Naive thymus-derived CD4-positive, alpha-beta T cell (primary cell): ENCODE measurements at places on chromosomes 11 and 22.

DNA sequence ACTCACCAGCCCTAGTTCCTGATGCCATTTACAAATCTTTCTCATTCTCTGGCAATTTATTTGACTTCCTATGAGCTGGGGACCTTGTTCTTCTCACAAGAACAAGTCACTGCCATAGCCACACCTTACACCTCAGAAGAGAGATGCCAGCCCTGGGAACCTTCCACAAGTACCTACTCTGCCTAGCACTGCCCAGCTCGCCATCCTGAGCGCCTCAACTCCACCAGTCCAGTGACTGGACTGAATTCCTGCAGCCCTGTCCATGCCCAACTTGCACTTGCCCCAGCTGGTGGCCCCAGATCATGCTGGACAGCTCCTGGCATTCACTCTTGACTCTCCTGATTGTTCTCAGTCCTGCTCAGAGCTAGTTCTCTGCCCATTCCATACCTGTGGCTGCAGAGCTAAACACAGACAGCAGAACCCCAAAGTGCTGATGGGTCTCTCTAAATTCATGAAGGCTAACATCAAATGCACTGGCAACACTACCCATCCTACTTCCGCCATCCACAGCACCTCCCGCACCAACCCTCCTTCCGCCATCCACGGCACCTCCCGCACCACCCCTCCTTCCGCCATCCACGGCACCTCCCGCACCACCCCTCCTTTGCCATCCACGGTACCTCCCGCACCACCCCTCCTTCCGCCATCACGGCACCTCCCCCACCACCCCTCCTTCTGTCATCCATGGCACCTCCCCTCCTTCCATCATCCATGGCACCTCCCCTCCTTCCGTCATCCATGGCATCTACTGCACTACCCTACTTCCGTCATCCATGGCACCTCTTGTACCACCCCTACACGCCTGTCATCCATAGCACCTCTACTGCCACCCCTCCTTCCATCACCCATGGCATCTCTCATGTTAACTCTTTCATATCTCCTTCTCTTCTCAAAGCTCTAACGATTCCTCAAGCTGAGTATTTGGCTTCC lies 23.6 kb upstream of the SLC25A1 start:
- no peaks in the 10 kb centered on the region for H3K4me1 ChIP-seq
- H3K27me3 ChIP-seq = no peaks in the 10 kb centered on the region
- H3K4me3 ChIP-seq = no peak overlapping the region
- no peak for DNase-seq

- H3K4me3 ChIP-seq = no peak overlapping the region
- DNase-seq = no peak
- H3K27me3 ChIP-seq = no peaks in the 10 kb centered on the region
- no peaks in the 10 kb centered on the region for H3K4me1 ChIP-seq
- H3K36me3 ChIP-seq = no peaks in the 10 kb centered on the region
Measured at GRCh38 chr11:44382656-44383240, 72.8 kb upstream of the ALX4 start.

DNA sequence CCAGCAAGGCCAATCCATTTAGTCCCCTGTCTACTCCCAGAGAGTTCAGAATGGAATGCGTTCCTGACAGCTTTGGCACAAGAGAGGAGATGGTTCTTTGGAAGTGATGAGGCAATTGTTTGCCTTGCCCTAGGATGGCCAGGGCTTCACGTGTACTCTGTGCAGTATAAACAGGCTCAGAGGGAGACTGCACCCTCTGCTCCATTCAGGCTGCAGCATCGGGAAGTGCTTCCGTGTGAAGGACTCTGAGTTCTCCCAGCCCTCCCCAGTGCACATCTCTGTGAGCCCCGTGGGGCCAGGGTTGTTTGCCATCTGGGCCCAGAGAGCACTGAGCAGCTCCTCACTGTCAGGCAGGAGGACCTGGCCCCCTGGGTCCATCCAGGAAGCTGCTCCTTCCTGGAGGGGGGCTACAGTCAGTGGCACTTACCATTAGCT lies 215.3 kb upstream of the TBCEL start:
- no peaks in the 10 kb centered on the region for H3K36me3 ChIP-seq
- H3K27me3 ChIP-seq = no peaks in the 10 kb centered on the region
- H3K4me1 ChIP-seq = no peaks in the 10 kb centered on the region
- no peak overlapping the region for H3K4me3 ChIP-seq
- no peak overlapping the region for H3K27ac ChIP-seq
- DNase-seq = no peak

GRCh38 chr22:30159561-30160353 lies 79.5 kb downstream of the HORMAD2 start:
- no peaks in the 10 kb centered on the region for H3K27me3 ChIP-seq
- no peak overlapping the region for H3K27ac ChIP-seq
- no peaks in the 10 kb centered on the region for H3K36me3 ChIP-seq
- H3K4me3 ChIP-seq = no peak overlapping the region
- H3K4me1 ChIP-seq = no peaks in the 10 kb centered on the region

- no peak overlapping the region for H3K4me3 ChIP-seq
- no peaks in the 10 kb centered on the region for H3K36me3 ChIP-seq
- no peak for DNase-seq
- no peaks in the 10 kb centered on the region for H3K4me1 ChIP-seq
Measured at GRCh38 chr11:7046474-7047175, 26.3 kb downstream of the NLRP14 start.

DNA sequence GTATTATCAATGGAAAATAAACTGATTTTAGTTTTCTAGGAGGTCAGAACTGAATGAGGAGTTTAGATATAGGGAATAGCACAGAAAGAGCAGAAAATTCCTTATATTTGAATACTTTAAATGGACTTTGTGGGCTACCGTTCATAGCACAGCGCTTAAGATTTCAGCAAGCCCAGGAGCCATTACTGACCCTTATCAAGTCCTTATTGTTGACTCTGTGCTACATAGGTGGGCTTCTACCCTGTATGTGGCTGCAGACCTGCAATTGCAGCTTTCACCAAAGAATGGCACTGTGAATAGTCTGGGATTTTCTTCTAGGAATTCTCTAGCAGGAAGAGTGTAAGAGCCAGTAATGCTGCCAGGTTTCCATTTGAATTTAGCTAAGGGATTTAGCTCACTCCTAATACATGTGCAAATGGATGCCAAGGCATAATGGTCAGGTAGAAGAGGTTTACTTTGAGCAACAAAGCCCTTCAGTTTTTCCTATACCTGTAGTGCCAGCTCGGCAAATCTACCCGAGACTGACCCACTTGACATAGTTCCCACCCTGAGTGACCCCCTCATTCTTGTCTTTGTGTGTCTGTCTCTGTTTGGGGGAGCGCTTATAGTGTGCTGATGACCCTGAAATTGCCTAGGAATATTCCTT lies 42.5 kb upstream of the DLAT start:
- no peak for DNase-seq
- no peak overlapping the region for H3K27ac ChIP-seq
- no peaks in the 10 kb centered on the region for H3K4me1 ChIP-seq
- H3K36me3 ChIP-seq = no peaks in the 10 kb centered on the region

DNA sequence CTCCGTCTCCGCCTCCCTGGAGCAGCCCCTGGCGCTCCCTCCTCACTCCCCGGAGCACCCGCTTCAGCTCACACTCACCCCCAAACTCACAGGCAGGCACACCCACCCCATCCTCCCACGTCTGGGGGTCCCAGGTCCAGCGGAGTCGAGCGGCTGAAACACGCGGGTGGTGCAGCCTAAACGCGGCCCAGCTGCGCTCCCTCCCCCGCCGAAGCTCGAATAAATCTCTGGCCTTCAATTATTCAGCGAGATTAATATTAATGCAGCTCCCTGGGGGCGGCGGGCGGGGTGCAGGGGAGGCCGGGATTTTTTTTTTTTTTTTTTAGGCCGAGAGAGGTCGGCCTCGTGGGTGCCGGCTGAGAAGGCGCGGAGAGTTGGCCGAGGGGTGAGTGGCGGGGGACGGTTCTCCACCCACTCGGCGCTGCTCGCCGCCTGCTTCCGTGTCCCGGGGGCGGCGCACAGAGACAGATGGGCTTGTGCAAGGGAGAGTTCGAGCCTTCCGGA lies 524 bp upstream of the SLC1A2 start:
- H3K36me3 ChIP-seq = no peaks in the 10 kb centered on the region
- peaks cover 11% of the 10 kb centered on the region for H3K27me3 ChIP-seq
- H3K4me1 ChIP-seq = no peaks in the 10 kb centered on the region

DNA sequence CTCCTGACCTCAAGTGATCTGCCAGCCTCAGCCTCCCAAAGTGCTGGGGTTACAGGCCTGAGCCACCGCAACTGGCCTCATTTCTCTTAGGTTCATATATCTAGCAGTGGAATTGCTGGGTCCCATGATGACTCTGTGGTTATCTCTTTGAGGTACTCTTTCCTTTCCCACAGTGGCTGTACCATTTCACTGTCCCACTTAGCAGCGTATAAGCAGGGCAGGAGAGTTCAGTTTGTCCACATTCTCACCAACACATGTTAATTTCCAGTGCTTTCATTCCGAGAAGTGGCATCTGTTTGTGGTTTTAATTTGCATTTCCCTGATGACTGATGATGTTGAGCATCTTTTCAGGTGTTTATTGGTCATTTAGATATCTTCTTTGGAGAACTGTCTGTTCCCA lies 16.4 kb downstream of the PRR5 start:
- H3K27me3 ChIP-seq = no peaks in the 10 kb centered on the region
- no peak overlapping the region for H3K4me3 ChIP-seq
- no peak for DNase-seq
- H3K36me3 ChIP-seq = no peaks in the 10 kb centered on the region
- no peak overlapping the region for H3K27ac ChIP-seq
- H3K4me1 ChIP-seq = no peaks in the 10 kb centered on the region

- H3K27ac ChIP-seq = no peak overlapping the region
- H3K4me3 ChIP-seq = no peak overlapping the region
- no peaks in the 10 kb centered on the region for H3K4me1 ChIP-seq
- no peaks in the 10 kb centered on the region for H3K27me3 ChIP-seq
- H3K36me3 ChIP-seq = no peaks in the 10 kb centered on the region
Measured at GRCh38 chr22:23014250-23014649, 56.1 kb upstream of the GNAZ start.

GRCh38 chr11:78187366-78188285 lies 800 bp downstream of the KCTD21 start:
- H3K27me3 ChIP-seq = no peaks in the 10 kb centered on the region
- H3K36me3 ChIP-seq = no peaks in the 10 kb centered on the region
- H3K4me1 ChIP-seq = peaks cover 45% of the 10 kb centered on the region
- peak overlapping the region; percentile 96 for H3K4me3 ChIP-seq
- peak overlapping the region; percentile 85 for H3K27ac ChIP-seq

- H3K4me1 ChIP-seq = no peaks in the 10 kb centered on the region
- DNase-seq = no peak
- H3K27me3 ChIP-seq = no peaks in the 10 kb centered on the region
- H3K36me3 ChIP-seq = no peaks in the 10 kb centered on the region
Measured at GRCh38 chr11:113447621-113448315, 27.4 kb downstream of the DRD2 start.

DNA sequence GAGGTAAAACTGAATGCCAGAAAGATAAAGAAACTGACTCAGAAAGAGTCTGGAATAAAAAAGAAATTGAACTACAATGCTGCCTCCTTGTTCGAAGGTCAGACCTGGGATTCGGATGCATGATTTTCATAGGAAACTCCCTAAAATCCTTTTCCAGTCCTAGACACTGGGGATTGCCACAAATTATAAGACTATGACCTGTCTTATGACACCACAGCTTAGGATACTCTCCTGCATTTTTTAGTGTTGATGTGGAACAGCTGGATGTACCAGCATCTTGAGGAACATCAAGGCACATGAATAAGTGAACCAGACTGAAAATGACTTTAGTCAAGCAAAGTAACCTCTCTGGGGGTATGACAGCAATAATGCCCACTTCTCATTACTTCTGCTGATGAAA lies 9.0 kb downstream of the KIRREL3 start:
- H3K27ac ChIP-seq = no peak overlapping the region
- no peak overlapping the region for H3K4me3 ChIP-seq
- H3K36me3 ChIP-seq = no peaks in the 10 kb centered on the region
- no peak for DNase-seq
- no peaks in the 10 kb centered on the region for H3K27me3 ChIP-seq

- H3K27me3 ChIP-seq = no peaks in the 10 kb centered on the region
- no peak overlapping the region for H3K27ac ChIP-seq
- H3K36me3 ChIP-seq = no peaks in the 10 kb centered on the region
Measured at GRCh38 chr11:44638032-44638431, 72.6 kb downstream of the CD82 start.

- DNase-seq = peak; percentile 8
- H3K27ac ChIP-seq = peak overlapping the region; percentile 58
- H3K4me3 ChIP-seq = peak overlapping the region; percentile 72
Measured at GRCh38 chr22:28442711-28443525, 236.7 kb downstream of the TTC28 start.

GRCh38 chr11:68314203-68315170 lies 2.1 kb downstream of the LRP5 start:
- H3K4me1 ChIP-seq = peaks cover 22% of the 10 kb centered on the region
- no peak overlapping the region for H3K27ac ChIP-seq
- no peaks in the 10 kb centered on the region for H3K36me3 ChIP-seq
- no peak for DNase-seq

DNA sequence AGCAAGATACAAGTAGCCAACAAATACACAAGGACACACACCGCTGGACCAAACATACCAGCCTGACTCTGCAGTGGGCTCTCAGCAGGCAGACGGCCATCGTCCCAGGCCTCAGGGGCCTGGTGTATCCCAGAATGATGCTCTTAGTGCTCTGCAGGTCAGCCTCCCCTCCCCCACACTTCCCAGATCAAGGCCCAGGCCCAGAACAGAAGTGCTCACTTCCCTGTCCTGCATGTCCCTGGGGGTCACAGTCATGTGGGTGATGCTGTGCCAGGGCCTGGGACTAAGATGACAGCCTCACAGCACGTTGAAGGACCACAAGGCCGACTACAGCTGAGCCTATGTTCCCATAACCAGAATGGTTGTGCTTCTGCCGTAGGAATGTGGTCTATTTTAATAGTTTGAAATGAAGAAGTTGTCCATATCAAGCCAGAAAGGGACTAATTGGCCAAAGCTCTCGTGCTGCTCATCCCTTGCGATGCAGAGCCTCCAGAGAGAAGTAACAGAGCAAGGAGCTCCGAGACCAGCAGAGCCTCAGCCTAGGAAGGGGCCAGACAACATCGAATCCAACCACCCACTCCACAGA lies 48.6 kb downstream of the GAB4 start:
- H3K27ac ChIP-seq = no peak overlapping the region
- no peaks in the 10 kb centered on the region for H3K27me3 ChIP-seq
- no peak overlapping the region for H3K4me3 ChIP-seq
- H3K36me3 ChIP-seq = no peaks in the 10 kb centered on the region
- H3K4me1 ChIP-seq = no peaks in the 10 kb centered on the region
